Activated naive CD4-positive, alpha-beta T cell treated with Interleukin-2 at 50 U/mL for 16 hours (primary cell): ENCODE measurements at places on chromosomes 16 and 17.
A peak's percentile ranks its signal among the peaks of the same experiment; 100 is the strongest.

GRCh38 chr16:23436951-23437350, 16.0 kb downstream of the COG7 start:
- no peak for DNase-seq

DNA sequence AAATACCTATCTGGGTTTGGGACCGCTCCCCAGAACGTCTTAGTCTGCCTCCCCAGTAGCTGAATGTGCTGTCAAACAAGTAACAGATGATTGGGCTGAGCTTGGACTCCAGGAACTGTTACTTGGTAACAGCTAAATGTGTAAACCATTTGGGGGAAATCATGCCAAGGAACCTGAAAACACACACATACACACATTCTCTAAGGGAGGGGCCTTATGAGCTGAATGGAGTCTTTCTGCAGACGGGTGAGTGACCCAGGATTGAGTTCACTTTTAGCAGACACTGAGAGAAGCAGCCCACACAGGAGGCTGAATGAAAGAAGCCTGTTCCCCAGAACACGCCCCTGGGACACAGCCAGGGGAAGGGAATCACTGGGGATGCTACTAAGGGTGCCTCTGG, 1.6 kb downstream of the ACLY start:
- DNase-seq, result no peak

DNA sequence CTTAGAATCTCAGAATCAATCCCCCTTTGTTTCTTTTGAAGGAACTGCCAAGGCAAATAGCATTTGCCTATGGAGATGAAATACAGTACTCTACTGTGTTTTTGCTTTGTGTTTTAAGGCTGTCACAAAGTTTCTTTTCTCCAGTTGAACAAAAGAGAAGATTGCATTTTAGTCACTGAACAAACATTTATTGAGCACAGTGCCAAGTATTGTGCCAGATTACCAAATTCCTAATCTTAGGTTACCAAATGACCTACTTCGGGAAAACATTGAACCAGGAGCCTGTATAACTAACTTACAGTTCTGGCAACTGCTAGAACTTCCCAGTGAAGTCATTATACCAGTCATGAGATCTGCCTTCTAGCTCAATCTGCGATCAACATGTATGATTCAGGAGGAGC, 3.0 kb upstream of the UBB start:
- no peak for DNase-seq

DNA sequence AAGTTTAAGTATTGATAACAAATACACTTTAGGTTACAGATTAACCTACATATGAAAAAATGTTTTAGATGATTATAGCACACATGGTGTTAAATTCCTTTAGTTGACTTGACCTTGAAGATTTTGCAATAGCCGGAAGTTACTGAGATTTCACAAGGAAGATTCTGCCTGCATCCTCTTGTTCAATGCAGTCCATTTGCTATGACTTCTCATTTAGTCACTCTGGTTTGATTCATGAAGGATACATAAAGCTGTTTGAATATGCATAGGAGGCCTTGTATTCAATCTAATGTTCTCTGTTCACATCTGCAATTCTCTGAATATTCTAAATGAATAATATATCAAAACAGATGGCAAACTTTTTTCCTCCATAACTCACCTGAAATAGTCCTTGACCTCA, 870.2 kb upstream of the GOT2 start:
- DNase-seq, result no peak

GRCh38 chr16:9408297-9408878, 316.9 kb downstream of the HAPSTR1 start:
- no peak for DNase-seq

DNA sequence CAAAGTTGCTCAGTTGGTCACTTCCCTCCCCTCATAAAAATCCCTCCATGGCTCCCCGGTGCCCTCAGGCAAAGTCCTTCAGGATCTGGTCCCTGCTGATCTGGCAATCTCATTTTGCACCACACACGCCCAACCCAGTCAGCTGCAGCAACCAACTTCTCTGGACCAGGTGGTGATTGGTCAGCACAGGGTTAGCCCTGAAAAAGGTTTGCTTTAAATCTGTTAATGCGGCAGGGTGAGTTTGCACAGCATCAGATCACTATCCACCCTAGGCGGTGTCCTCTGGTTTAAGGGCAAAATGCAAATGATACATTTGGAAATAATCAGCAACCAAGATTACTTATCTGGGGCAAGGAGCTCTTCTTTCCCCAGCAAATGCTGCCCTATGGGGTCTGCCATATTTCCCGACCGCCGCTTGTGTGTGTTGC, 42.9 kb upstream of the TNRC6C start:
- no peak for DNase-seq

DNA sequence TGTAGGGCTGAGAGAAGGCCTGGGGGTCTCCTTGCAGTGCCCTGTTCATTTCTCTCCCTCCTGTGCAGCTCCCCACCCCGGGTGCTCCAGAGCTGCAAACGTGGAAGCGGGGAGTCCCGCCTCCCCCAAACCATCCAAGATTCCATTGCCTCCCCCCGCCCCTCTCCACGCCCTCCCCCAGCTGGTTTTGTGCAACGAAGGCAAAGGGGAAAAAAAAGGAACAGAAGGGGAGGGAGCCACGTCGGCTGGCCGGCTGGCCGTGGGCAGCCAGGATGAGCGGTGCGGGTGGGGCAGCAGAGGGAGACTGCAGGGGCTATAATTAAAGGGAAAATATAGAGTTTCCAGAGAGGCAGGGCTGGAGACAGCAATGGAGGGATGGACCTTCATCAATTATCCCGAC, 1.7 kb upstream of the COL1A1 start:
- DNase-seq, result no peak

GRCh38 chr17:34009912-34010311, 245.2 kb upstream of the CCL2 start:
- DNase-seq, result no peak

DNA sequence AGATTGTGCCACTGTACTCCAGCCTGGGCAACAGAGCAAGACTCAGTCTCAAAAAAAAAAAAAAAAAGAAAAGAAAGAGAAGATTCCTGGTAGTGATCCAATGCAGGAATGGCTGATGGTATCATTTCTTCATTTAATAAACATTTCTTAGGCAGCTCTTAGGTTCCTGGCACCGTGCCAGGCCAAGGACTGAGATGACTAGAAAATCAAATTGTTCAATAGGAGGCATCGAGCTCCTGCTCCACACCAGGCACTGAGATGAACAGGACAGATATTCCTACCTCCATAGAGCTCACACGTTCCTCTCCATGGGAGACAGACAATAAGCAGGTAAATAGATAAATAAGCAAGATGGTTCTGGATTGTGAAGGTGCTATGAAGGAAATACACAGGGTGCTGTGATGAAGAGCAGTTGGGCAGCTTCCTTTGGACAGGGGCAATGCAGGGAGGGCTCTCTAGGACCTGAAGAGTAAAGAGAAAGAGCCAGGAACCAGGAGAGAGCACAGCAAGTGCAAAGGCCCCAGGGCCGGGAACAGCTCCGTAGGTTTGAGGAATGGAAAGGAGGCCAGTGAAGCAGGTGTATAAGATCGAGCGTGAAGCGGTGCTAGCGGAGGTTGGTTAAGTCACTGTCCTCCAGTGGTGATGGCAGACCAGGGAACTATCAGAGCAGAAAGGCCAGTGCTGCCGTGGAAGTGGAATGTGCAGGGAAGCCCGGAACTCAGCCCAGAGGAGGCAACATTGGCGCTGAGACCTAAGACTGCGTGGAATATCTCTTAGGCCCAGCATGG, 26.5 kb upstream of the CRHR1 start:
- no peak for DNase-seq

- peak; percentile 60 for DNase-seq
These were observed 67.8 kb downstream of the ANKRD11 start for GRCh38 chr16:89422527-89422904.

- no peak for DNase-seq
These were observed 269.0 kb downstream of the WWOX start for GRCh38 chr16:78368121-78369102.

- DNase-seq, result no peak
These were observed 209.5 kb downstream of the LGALS9B start for GRCh38 chr17:20257798-20258197.

DNA sequence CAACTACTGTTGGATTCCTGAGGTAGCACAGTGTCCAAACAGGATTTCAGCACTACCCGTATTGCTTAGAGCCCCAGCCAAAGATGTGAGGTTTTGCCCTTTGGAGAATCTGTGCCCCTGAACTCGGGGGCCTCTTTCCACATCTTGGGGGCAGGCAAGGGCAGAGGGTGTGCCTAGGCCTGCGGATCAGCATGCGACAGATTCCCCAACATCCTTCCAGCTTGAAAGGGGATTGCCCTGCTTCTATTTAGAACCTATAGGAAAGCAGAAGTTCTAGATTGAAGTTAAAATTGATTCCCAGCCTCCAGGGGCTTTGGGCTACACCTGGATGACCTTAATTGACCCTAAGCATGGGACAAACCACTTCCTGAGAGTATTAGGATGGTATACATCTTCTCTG, 19.6 kb downstream of the NOD2 start:
- DNase-seq, result no peak

GRCh38 chr16:52631711-52632110, 84.8 kb upstream of the TOX3 start:
- no peak for DNase-seq

DNA sequence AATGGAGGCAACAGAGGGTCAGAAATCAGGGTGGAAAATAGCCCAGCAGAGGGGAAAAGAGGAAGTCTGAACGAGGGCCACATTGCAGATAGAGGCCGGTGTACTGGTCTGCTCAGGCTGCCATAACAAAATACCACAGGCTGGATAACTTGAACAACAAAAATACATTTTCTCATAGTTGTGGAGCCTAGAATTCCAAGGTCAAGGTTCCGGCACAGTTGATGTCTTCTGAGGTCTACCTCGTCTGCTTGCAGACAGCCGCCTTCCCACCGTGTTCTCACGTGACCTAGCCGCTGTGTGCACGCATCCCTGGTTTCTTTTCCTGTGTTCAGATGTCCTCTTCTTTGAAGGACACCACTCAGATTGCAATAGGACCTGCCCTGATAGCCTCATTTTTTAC, 249.4 kb downstream of the WWOX start:
- no peak for DNase-seq

DNA sequence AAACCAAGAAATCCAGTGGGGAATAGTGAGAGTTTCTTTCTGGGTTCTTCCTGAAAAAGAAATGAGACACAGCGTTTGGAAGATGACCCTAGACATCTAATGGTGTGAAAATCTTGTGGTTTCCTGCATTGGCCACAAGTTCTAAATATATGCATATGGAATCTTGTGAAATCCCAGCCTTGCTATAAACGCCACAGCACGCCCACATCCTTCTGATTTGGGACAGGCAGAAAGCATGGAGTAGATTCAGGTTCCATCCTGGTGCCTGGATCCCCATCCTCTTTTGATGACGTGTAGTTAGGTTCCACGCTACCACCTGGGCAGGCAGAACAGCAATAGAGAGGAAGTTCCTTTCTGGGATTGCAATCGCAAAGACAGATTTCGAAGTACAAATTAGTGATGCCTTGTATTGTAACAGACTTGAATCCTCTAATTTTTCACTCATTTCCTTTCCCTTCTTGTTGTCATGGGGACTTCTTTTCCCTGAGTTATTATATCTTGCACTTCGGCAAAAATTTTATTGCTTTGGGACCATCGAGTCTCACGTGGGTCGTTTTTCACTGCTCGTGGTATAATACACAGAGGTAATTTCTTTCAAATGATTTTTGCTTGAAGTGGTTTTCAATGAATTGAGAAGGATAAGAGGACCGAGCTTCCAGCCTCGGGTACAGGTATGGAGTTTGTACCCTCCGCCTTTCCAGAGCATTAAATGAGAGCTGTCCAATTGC, 37.6 kb downstream of the HS3ST4 start:
- no peak for DNase-seq

GRCh38 chr17:67769231-67769630, 51.5 kb downstream of the NOL11 start:
- no peak for DNase-seq

DNA sequence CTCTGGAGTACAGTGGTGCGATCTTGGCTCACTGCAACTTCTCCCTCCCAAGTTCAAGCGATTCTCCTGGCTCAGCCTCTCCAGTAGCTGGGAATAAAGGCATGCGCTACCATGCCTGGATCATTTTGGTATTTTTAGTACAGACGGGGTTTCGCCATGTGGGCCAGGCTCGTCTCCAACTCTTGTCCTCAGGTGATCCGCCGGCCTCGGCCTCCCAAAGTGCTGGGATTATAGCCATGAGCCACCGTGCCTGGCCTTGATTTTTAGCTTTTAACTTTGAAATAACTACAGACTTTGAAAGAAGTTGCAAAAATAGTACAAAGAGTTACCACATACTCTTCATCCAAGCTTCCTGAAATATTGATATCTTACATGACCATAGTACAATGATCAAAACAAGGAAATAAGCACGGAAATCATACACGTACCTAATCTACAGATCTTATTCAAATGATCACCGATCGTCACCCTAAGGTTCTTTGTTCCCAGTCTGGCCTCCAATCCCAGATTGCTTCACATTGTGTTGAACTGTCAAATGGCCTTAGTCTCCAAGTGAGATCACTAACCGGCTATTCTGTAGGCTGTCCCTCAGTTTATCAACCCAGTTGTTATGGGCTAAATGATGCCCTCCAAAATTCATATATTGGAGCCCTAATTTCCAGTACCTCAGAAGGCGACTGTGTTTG, 18.4 kb downstream of the NPIPA1 start:
- no peak for DNase-seq

DNA sequence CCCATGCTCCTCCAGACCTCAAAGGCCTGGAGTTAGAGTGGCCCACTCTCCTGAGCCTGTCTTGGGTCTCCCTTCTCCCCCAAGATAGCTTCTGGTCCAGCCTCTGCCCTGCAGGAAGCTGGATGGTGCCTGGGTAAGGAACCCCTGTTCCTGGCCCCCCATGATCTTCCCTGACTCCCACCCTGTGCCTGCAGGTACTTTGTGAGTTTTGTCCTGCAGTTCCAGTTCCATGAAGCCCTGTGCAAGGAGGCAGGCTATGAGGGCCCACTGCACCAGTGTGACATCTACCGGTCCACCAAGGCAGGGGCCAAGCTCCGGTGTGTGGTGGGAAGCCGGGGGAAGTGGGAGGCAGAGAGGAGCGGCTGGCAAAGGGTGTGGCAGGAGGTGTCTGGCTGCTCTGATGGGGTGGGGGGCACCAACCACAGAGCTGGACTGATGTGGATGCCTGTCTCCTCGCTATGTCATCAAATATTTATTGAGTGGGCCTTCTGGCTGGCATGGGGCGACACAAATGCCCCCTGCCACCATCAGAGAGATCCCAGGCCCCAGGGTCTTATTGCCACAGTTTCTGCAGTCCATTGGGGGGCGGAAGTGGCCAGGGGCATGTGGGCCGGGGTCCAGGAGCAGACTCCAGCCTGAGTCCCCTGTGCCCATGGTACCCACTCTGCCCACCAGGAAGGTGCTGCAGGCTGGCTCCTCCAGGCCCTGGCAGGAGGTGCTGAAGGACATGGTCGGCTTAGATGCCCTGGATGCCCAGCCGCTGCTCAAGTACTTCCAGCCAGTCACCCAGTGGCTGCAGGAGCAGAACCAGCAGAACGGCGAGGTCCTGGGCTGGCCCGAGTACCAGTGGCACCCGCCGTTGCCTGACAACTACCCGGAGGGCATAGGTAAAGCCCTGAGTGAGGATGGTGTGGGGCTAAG, 7.1 kb downstream of the ACE start:
- DNase-seq, result no peak

- DNase-seq, result no peak
These were observed 6.4 kb upstream of the FOXJ1 start for GRCh38 chr17:76147211-76148014.
